Ureter (tissue), 1 donor: ENCODE measurements at places on chromosomes 4 and X. TPM values are rescaled to one million over a fixed set of nuclear protein-coding genes. Genes with fewer than 3 reads are reported as not detected.

DUSP9 gene
- 2.7 TPM for total RNA-seq

GIMD1 gene
- total RNA-seq: not detected

GPRASP3 gene
- 6.5 TPM for total RNA-seq

GC gene
- 0.65 TPM for total RNA-seq

GLUD2 gene
- total RNA-seq: 2.5 TPM

SYNPO2 gene
- 381 TPM for total RNA-seq

SPANXN3 gene
- not detected for total RNA-seq

HTN1 gene
- not detected for total RNA-seq

SH2D1A gene
- total RNA-seq: not detected

ZFP42 gene
- 0.23 TPM for total RNA-seq

TSC22D3 gene
- total RNA-seq: 240 TPM

EDA gene
- total RNA-seq: 4.8 TPM

ZXDA gene
- 6.7 TPM for total RNA-seq

LRAT gene
- total RNA-seq: 1.1 TPM

UGT8 gene
- total RNA-seq: 2.2 TPM

BCORL1 gene
- 12.6 TPM for total RNA-seq

CXCL3 gene
- total RNA-seq: not detected

TBC1D8B gene
- 11.1 TPM for total RNA-seq

TBC1D9 gene
- total RNA-seq: 64.3 TPM

MTM1 gene
- total RNA-seq: 18.5 TPM

ZCCHC18 gene
- 0.49 TPM for total RNA-seq

CT83 gene
- total RNA-seq: not detected

CXCL10 gene
- total RNA-seq: 0.34 TPM
